ENCODE measurements at places on chromosomes 7 and 10.

GRCh38 chr7:37915438-37915837 lies 1.2 kb downstream of the SFRP4 start:
- ATAC-seq: no peak

GRCh38 chr7:27518561-27519350 lies 143.9 kb downstream of the HIBADH start:
- peak; percentile 48 for ATAC-seq

GRCh38 chr10:971613-972012 lies 16.6 kb upstream of the GTPBP4 start:
- no peak for ATAC-seq

DNA sequence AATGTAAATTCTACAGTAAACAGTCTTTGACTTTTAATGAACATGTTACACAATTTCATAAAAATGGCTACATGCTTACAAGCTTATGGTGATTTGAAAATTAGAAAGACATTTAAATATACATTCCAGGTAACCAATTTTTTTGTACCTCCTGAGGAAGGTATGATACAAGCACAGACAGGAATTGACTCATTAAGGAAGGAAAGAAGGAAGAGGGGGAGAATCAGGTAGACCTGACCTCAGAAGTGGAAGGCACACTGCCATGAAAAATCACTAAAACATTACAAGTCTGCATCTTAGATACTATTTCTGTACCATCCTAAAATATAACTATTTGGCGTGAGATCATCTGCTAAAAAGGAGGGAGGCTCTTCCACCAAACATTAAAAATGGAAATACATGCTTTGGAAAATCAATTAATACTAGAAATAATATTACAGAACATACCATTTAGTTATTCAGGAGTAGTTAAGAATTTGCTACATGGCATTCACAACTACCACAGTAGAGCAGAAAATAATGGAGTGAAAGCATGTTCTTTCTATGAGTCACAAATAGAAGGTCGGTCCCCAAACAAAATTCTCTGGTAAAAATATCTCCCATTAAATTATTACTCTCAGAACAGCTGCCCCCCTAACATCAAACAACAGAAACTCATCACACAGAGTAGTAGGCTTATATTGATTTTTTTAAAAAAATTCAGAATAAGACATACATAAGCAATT lies 15.2 kb downstream of the RAB11FIP2 start:
- no peak for ATAC-seq

DNA sequence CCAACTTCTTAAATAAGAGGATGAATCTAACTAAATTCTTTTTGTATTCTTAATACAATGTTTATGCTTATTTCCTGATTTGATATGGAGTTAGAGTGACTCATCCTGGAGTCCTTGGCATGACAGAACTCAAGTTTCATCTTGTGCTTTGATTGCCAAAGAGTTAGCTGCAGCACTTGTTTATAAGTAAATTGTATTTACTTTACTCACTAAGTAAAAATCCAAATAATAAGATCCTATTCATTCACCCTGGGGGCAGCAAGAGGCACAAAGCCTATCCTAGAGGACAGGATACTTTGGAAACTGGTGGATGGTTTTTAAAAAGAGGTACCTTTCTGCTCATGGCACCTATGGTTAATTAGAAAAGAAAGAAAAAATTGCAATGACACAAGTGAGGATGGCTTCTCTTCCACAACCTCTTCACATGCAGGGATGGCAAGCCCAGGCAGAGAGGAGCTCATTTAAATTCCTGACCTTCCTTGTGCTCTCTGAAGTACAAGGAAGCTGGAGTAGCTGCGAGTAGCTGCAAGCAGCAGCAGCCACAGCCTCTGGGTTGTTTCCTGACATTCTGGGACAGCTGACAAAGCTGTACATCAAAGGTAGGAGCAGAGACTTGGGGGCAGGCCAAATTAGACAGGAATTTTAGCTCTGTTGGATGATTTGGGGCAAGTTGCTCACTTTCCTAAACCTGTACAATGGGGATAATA lies 28.5 kb upstream of the CROT start:
- ATAC-seq: peak; percentile 78
